Left cardiac atrium (tissue), 4 donors: ENCODE measurements at places on chromosomes 6 and 20.

DNA sequence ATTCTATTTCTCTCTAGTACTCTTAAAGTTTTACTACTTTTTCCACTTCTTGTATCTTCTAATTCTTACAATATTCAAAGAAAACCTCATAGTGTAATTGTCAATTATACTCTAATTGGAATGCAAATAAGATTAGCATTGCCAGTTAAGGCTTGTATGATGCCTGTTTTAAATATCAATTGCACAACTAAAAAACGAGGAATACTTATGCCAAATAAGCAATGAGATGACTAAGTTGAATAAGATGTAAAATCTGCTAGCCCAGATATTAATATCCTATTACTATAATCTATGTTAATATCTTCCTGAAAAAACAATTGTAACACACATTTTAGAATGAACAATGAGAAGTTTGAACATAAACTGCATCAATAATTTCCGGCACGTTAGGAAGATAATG lies 13.3 kb upstream of the AKAP7 start:
- no peak for DNase-seq

- no peak for DNase-seq
Measured at GRCh38 chr6:122472022-122472340, 374 bp upstream of the SERINC1 start.

DNA sequence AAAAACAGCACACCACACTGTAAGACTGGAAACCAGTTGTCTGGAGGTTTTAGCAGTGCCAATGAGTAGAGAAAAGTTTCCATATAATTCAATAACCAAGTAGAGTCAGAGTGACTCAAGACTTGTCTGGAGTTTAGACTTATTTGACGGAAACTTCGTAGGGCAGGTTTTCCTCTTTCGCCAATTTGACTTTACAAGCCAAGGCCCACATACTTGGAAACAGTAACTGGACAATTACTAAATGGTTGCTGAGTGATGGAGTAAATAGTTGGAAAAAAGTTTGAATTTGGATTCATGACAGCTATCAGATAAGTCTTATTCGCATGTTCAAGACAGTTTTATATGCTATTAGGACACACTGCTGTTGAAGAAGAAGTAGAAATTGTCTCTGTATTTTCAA lies 48.1 kb upstream of the CTAGE9 start:
- DNase-seq: no peak

GRCh38 chr6:128124713-128125112 lies 223.9 kb upstream of the THEMIS start:
- DNase-seq: no peak

DNA sequence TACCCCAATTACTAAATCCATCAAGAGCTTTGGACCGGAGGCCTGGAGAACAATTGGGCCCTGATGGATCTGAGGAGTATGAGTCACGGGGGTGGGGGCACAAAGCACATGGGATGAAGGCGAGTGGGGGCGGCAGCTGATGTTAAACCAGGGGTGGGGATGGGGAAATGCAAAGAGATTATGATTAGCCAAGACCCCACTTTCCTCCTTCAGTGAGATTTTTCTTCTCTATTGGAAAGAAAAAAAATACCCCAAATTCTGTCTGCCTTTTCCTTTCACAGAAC lies 57.9 kb downstream of the ARHGAP40 start:
- DNase-seq: no peak

GRCh38 chr20:32482442-32483261 lies 102.5 kb downstream of the NOL4L start:
- peak; percentile 58 for DNase-seq

GRCh38 chr6:22435151-22435550 lies 134.2 kb upstream of the HDGFL1 start:
- no peak for DNase-seq

DNA sequence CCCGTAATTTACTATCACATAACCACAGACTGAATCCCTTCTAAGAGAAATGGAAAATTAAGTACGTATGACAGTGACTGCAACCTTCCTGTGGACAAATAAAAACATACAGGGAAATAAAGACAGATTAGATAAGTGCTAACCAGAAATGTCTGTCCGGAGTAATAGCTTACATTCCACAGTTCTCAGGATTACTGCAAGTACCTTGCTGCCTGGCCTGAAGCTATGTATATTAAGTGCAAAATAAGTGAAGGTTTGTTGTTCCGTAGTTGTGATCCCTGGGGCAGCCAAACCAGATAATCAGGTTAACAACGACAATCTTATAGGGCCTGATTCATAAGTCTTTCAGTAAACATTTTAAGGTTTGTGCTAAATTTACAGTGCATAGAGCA lies 2.8 kb downstream of the NEDD9 start:
- no peak for DNase-seq

DNA sequence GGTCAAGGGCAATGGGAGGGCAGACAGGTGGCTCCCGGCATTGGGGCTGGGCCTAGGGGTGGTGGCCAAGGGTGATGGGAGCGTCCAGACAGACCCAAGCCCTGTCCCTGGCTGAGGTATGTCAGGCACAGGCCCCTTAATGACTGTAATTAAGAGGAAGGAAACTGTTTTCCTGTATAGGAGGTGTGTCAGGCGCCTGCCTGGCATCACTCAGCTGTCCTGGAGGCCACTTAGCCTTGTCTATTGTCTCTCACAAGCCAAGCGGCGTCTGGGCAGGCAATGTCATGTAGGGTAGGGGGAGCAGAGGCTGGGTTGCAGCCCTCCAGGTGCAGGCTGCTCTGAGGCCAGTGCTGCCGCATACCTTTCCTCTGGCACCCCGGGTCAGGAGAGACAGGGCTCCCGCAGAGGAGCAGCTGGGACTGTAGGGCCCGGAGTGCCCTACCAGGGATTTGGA lies 3.9 kb upstream of the FAM83C start:
- no peak for DNase-seq

GRCh38 chr6:125808060-125808459 lies 17.3 kb downstream of the NCOA7 start:
- DNase-seq: no peak

DNA sequence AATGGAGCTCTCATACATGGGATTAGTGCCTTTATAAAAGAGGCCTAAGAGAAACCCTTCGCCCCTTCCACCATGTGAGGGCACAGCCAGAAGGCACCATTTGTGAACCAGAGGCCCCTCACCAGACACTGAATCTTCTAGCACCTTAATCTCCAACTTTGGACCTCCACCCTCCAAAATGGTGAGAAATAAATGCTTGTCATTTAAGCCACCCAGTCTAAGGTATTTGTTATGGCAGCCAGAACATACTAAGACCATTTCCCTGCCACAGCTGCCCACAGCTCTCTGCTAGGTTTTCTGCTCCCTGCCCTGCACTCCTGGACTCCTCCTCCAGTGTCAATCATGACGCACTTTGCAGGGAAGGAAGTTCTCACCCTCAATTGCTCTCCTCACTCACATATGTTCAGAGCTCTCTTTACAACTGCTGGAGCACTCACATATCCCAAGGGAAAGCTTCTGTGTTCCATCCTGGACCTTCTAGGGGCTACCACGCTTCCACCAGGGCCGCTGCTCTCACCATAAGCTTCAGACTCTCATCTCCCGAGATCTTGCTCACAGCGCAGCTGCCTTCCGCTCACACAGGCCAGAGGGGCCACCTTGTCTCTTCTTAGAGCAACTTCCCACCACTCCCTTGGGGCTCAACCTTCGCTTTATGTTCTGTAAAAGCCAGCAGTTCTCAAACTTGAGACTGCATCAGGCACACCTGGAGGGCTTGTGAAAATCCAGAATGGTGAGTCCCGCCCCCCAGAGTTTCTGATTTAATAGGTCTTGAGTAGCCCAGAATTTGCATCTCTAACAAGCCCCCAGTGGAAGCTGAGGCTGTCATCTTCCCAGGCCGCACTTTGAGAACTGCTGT lies 1.6 kb upstream of the LY86 start:
- DNase-seq: no peak

DNA sequence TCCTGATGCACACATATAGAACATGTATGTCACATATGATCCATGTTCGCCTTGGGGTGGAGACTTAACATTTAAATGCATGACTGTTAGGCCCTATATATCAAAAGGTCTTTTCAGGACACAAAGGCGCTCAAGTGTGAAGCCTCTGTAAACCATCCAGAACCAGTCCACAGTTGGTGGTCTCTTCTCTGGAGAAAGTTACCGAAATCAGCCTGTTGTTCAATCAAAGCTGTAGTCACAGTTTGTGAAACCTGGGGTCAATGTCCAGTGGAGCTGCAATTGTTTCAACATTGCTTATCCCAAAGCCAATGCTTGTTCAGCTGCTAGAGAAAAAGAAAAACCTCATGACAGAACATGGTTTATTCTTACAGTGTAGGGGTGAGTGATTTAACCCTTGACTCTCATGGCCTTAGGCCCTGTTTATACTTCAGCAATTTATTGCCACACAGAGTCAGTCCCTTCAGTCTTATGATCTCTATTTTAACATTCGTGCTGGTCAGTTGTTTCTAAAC lies 193.6 kb upstream of the CST7 start:
- DNase-seq: no peak

- no peak for DNase-seq
Measured at GRCh38 chr20:57467742-57468141, 57.2 kb downstream of the CTCFL start.

GRCh38 chr20:29689411-29690225 lies 1567.8 kb upstream of the DEFB115 start:
- peak; percentile 31 for DNase-seq

DNA sequence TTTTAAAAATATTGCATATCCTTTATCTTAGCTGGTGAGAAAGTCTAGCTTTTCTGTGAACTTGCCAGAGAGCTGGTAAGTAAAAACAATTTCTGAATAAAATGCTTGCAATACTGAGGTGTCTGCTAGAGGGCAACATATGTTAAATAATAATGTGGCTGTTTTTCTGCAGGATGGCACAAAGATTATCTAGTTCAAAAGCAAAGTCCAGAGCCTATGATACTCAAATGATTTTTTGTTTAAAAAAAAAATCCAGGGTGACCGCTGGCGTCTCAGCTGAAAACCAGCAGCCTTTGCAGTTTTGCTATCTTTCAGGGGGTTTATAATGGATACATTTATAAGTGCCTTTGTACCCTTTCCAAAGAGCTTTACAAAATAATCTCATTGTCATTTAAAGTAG lies 194.9 kb downstream of the PHACTR1 start:
- DNase-seq: no peak

GRCh38 chr20:13855613-13856012 lies 70.8 kb downstream of the NDUFAF5 start:
- DNase-seq: no peak

DNA sequence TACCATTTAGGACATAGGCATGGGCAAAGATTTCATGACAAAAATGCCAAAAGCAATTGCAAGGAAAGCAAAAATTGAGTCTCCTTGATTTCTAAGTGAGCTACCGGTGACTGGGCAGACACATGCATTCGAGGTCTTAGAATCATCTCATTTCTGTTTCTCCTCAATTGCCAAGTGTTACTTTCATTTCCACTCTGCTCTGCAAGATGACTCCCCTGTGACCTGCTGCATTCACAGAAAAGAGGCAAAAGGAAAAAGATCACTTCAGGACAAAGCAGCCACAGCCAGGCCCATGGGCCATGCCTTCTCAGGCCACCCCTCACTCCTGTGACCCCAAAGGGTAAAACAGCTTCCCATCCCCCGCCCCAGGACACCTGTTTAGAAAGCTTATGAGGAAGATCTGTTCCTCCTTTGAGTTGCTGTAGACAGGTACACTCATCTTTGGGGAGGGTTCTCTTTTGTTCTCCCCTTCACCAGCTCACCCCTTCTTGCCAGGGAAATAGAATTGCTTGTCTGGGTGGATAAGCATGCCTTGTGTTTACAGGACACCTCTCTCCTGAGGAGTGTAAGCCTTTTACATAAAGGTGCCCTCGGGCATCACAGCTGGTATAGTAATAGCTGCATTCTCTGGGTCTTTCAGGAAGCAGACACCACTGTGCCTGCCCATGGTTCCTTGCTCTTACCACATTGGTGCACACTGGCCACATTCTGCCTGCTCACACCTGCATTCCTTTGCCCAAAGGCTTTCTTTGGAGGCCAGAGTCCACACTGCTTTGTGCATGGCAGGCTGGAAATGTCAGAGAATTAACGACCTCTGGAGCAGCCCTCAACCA lies 105.0 kb downstream of the SLC24A3 start:
- DNase-seq: no peak

GRCh38 chr6:72974276-72974675 lies 251.0 kb downstream of the KHDC1L start:
- no peak for DNase-seq

DNA sequence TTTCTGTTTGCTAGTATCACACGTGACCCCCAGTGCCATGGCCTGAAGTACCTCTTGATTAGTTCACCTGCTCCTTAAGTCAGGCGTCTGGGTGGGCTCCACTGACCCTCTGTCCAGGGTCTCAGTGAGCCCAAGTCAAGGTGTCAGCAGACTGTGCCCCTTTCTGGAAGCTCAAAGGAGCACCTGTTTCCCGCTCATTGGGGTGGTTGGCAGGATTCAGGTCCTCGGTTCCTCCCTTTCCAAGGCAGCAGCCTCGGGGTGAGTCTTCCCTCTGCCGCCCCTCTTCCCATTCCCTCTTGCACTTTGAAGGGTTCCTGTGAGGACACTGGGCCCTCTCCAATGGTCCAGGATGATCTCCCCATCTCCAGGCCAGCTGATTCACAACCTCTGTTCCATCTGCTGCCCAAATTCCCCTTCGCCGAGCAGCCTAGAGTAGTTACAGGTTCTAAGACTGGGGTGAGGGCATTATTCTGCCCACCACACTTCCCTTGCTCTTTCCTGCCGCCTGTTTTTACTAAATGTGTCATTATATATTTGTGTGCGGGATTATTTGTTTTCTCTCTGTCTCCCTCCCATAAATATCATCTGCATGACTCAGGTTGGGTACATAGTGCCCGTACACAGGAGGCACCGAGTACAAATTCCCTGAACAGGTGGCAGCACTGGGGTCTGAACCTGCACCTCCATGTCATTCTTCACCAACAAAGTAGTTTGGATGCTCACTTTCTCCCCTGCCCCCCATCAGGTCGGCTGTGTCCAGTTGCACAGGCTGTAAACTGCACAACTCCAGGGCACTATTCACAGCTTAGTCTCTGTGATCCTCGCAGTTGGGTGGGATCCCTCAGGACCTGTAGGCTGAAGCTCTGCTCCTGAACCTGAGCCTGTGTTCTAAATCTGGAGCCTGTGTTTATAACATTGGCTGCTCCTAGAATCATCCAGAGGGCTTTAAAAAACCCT lies 58.5 kb downstream of the RBM38 start:
- no peak for DNase-seq

DNA sequence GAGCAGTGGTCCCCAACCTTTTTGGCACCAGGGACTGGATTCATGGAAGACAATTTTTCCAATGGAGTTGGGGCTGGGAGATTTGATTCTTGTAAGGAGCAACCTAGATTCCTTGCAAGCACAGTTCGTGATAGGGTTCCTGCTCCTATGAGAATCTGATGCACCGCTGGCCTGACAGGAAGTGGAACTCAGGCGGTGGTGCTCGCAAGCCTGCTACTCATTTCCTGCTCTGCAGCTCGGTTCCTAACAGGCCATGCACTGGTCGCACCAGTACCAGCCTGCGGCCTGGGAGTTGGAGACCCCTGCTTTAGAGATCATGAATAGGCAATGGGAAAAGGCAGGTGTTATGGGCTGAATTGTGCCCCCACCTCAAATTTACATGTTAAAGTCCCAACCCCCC lies 131.2 kb downstream of the PFDN4 start:
- DNase-seq: peak; percentile 21
